CD4-positive, alpha-beta T cell (primary cell): ENCODE measurements at places on chromosomes 5 and 9.

- no peak for DNase-seq
Observed at GRCh38 chr5:95966005-95966404, 4.4 kb upstream of the ELL2 start.

- no peak for DNase-seq
Observed at GRCh38 chr5:4804691-4805360, 335.3 kb upstream of the ADAMTS16 start.

DNA sequence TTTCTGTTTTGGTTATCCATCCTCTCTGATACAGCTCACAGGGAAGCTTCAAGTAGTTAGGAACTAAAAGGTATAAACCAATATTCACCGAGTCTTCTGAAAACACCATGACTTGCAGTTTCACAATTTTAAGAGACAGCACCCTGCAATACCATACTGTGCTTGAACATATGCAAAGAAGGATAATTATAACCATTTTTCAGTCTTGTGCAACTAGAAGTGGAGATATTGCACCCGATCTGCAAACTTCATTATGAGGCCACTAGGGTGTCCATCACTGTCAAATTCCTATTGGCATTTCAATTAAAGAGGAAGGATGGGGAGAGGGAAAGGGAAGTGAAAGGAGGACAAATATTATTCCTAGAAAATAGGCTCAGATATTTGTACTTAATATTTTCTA is 32.4 kb upstream of the CEP120 start:
- DNase-seq, result no peak

GRCh38 chr5:113390224-113390623 is 44.6 kb downstream of the TSSK1B start:
- DNase-seq, result no peak

DNA sequence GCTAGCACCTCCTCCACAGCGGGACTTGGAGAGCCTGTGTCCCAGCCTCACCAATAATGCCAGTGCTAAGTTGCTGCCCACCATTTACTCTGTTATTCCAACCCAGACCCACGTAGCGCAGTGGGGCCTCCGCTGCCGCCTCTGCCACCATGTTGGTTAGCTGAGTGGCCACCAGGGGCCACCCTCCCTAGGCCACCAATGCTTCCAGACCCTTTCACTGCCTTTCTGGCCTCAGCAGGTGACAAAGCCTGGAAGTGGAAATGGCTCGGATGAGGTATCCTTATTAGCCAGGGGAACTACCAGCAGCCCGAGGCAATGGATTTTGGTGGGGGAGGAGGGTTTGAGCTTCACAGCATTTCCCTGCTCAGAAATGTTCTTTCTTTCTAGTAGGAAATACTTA is 110.1 kb downstream of the OSTF1 start:
- no peak for DNase-seq

DNA sequence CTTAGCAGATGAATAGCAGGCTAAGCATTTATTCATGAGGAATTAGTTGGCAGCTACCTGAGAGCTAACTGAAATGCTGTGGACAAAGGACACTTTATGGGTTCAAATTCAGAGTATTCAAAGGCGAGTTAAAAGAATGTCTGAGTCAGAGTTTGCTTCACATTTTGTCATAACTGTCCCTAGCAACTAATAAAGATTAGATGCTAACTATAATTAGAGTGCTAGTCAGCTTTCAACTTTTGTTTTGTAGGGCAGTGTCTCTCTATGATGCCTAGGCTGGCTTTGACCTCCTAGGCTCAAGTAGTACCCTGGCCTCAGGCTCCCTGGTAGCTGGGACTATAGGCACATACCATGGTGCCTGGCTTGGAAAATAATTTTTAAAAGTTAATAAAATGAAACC is 4.6 kb downstream of the SMC5 start:
- no peak for DNase-seq

DNA sequence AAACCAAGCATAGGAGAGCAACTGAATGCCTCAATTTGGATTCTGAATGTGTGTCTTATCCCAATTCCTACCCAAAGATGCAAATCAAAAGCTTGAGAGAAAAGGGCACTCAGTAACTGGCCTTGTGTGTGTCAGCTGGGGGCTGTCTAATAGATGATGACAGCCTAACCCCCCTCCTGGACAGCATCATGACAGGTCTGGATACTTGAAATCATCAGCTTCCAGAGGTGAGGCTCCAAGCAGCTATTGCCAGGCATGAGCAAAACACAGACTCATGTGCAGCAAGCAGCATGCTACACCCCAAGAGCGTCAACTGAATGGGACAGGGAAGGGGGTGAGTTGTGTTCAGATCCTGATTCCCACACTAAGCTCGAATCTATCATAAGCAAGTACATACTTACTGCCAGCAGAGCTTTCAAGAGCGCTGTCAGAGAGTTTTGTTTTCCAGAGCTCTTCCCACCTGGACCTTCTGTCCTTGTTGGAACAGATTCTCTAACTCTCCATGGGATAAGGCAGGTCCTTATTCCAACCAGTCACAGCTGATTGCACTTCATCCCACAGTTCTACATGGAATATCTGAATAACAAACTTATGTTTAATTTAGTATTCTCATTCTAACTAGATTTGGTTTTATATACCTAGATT is 467.5 kb downstream of the DTWD2 start:
- no peak for DNase-seq

GRCh38 chr9:70165006-70165602 is 93.7 kb upstream of the SMC5 start:
- no peak for DNase-seq

- DNase-seq, result no peak
Observed at GRCh38 chr9:19404283-19405075, 4.3 kb upstream of the ACER2 start.

- DNase-seq, result no peak
Observed at GRCh38 chr5:147017191-147017590, 138.6 kb upstream of the PPP2R2B start.

DNA sequence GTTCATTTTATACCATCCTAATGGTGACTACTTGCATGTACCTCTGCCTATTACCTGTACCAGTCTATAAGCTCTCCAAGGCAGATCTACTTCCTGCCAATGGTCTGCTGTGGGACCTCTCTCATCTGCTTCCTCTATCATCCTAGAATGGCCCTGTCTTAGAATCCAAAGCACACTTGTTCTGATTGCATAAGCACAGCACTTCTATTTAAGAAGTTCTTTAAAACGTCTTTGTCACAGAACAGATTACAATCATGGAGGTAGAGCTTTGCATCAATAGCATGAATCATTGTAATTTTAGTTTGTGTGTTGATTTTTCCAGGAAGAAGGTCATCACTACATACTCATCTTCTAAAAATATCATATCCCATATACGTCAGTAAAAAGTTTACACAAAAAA is 131.8 kb upstream of the ACOT12 start:
- DNase-seq, result no peak

- DNase-seq, result no peak
Observed at GRCh38 chr5:9624196-9624947, 5.8 kb downstream of the TAS2R1 start.

- DNase-seq, result no peak
Observed at GRCh38 chr5:168941901-168942300, 359.0 kb downstream of the SLIT3 start.

- no peak for DNase-seq
Observed at GRCh38 chr9:87040410-87041009, 93.2 kb upstream of the GAS1 start.

DNA sequence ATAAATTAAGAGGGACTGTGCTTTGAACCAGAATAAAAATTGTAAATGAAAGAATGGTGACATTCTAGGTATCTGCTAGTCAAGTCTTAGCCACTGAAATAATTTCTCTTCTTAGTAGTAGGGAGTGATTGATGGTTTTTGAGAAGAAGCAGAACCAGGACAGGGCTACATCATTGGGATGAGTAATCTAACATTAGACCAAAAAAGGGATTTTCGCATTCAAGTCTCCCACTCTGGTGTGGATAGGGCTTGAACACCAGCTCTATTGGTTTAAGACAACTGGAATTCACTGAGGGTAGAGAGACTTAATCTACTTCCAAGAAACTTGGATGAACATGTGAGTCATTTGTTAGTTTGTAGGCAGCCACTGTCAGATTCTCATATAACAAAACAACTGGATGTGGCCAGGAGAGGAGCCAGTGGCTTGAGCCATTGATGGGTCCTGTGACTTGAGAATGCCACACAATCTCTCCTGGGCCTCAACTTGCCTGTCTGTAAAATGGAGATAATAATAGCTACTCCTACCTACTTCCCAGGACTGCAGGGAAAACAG is 16.6 kb downstream of the FAT2 start:
- no peak for DNase-seq

- DNase-seq, result no peak
Observed at GRCh38 chr5:64659289-64659688, 31.0 kb upstream of the SHISAL2B start.

- DNase-seq, result no peak
Observed at GRCh38 chr9:89986190-89986589, 381.4 kb downstream of the GADD45G start.

- DNase-seq, result no peak
Observed at GRCh38 chr5:92969781-92970237, 611.2 kb downstream of the NR2F1-AS1 start.

- DNase-seq, result no peak
Observed at GRCh38 chr5:167853421-167853820, 438.0 kb upstream of the WWC1 start.

GRCh38 chr5:132883261-132883834 is 9.9 kb downstream of the LEAP2 start:
- DNase-seq, result no peak

DNA sequence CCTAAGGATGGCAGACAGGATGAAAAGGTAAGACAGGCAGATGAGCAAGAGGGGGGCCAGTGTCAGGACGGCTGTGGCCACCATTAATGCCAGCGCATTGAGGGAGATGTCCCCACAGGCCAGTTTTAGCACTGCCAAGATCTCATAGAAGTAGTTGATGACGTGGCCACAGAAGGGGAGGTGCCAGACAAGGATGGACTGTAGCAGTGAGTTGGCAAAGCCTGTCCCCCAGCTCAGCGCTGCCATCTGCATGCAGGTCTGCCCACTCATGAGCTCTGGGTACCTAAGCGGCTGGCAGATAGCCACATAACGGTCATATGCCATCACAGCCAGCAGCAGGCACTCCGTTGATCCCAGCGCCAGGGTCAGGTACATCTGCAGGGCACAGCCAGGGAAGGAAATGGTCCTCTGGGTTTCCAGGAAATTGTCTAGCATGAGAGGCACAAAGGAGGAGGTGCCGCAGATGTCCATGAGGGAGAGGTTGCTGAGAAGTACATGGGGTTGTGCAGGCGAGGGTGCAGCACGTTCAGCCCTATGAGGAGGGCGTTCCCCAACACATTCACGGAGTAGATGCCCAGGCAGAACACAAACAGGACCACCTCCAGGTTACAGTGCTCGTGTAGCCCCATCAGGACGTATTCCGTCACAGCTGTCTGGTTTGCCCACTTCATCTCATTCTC is 10.8 kb downstream of the OR13J1 start:
- DNase-seq, result no peak

DNA sequence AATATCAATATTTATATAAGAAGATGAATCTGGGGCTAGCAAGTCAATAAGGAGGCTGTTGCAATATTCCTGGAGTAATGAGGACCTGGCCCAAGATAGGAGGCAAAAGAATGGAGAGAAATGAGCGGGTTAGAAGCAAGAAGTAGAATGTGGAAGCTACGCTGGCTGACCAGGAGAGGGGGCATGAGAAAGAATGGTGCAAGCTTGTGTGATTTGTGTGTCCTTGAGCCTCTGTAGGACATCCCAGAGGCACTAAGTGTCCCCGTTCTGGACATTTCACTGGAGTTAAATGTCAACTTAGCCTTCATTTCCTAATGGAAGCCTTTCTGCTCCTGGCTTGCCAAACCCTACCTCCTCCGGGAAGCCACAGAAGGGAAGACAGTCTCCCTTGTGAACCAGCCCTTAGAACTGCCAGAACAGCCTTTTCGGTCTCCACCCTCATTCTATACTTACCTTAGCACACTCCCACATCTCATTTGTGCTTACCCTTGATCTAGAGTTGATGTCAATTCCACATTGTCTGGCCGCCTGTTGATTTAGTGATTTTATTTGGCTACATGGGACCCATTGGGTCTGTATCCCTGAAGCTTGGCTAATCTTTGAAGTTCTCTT is 6.7 kb upstream of the PDE6A start:
- no peak for DNase-seq

DNA sequence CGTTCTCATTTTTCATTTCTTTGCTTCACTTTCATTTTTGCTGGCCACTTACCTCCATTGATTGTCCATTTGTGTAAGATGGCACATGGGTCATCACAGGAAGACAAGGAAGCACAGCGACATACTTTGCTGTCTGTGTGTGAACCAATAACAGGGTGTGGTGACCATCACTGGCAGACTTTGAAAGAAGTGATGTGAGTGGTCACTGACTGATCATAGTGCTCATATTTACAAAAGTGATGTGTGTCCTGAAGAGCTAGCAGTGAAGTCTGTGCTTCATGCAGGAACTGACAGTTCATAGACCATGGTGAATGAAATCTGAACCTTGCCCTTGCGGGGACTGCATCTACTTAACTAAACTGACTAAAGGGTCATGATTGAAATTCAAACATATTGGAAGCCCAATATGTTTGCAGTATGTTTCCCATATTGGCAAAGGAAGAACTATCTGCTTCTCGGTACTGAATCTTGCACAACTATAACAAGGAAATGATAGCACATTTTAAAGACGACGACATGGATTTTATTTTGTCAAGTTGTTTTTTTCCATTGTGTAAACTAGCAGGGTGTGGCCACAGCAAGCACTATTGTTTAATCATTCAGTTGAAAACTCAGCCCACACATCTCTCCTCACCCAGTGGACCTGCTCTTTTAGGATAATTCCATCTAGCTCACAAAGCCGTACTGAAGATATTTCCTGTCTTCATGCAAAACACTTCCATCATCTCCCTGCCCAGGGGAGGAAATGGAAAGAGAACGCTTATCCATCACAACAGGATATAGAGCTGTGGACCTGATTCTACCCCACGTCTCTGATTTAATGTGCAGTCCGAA is 232.0 kb upstream of the ANKRD55 start:
- DNase-seq, result no peak

DNA sequence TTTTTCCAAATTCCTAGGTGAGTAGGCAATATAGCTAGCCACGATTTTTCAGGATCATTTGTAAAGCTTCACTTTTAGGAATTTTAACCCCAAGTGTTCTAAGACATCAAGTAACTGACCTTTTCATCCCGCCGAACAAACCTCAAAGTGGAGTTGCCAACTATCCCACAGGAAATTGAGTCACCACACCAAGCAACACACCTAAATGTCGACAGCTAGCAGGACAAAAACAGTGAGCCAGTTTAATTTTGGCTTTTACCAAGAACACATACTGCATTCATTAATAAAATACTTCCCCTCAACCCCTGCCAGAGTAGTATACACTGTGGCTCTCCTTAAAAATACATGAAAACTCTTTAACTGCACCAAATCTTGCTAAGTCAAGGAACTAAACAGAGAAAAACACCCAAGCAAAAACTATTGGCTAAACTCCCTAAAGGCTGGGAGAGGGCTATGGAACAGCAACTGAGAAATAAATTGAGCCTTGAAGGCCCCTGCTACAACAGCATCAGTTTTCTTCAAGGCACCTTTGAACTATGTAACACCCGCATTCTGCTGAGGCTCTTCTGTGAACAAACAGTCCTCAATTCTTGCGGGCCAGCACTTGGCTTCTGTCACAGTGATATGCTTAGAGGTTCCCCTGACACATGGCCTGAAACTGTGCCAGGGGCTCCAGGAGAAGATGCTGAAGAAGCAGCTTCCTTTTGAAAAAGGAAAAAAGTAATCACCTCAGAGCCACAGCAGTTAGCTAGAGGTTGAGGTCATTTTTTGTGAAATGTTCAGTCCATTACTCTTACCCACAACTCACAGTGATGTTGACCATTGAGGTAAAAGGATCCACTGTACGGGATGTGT is 459.6 kb downstream of the RAB3C start:
- no peak for DNase-seq

GRCh38 chr5:123776761-123777160 is 264.8 kb downstream of the CSNK1G3 start:
- DNase-seq, result no peak
